ENCODE measurements at places on chromosomes 7 and 10.

- DNase-seq, result no peak
These were observed 103.3 kb downstream of the FANK1 start for GRCh38 chr10:125999694-126000093.

DNA sequence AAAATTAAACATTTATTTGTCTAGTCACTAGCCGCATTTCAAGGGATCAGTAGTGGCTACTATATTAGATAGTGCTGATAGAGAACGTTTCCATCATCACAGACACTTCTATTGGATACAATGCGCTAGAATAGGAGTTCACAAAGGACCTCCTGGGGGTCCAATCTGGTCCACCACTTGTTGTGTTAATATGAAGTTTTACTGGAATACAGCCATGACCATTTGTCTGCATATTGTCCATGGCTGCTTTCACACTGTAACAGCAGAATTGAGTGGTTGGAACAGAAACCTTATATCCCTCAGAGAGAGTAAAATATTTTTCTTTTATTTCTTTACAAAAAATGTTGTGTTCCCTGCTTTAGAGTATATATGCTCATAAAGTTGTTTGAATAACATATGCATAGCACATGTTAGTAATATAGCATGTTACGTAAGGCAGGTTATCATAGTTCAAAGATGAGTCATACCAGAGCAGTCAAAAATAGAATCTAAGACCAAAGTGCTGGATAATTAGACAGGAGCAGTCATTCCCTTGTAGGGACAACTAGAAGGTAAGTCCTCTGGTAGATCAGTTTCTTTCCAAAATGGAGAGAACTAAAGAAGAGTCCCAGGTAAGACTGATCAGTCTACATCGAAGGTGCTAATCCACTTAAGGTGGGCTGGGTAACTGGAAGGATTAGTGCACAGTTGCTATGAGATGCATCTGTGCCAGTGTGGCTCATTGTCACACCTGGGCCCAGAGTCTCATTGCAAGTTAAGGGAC lies 14.9 kb downstream of the BZW2 start:
- no peak for DNase-seq

GRCh38 chr10:132616996-132617736 lies 79.6 kb downstream of the INPP5A start:
- no peak for DNase-seq

DNA sequence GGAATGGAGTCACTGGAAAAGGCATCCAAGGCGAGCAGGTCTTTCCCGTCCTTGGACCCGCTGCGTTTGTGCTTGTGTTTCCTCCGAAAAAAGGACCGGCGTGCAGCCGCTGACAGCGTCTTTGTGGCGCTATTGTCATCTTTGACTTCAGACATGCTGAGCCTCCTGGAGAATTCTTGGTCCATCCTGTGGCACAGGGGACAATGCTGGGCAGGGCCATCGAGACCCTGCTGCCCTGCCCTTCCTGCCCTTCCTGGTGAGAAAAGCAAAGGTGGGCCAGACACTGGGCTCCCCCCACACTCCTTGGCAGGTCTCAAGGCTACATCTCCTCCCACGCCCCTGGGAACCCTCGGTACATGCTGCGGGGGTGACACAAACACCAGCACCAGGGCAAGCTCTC lies 120.9 kb downstream of the DLG5 start:
- DNase-seq, result no peak

DNA sequence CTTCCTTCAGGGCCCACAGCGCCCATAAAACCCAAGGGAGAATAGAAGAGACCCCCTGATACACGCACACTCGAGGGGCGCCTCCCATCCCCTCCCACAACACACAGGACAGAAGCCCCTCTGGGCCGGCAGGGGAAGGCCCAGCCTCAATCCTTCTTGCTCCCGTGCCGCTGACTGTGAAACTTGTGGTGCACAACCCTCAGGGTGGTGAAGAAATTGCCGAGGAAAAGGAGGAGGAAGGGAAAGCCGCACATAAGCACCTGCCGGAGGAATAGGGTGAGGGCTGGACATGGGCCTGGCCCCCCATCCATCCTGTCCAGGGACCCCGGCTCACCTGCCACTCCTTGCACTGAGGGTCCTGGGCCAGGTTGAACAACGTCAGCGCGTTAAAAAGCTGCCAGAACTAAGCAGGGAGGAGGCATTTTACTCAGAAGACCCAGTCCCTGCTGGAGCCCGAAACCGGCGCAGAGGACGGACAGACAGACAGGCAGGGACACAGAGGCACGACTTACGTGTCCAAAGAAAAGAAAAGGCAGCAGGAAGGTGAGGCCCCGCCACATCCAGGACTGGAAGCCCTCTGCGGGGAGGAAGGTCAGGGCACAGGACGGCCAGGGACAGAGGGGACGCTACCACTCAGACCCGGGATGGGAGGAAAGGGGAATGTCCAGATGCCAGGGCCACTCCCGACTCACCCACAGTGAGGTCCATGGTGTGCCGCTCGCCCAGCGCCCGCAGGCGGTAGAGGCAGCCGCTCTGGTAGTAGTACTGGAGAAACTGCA lies 7.2 kb downstream of the TMEM120A start:
- no peak for DNase-seq

DNA sequence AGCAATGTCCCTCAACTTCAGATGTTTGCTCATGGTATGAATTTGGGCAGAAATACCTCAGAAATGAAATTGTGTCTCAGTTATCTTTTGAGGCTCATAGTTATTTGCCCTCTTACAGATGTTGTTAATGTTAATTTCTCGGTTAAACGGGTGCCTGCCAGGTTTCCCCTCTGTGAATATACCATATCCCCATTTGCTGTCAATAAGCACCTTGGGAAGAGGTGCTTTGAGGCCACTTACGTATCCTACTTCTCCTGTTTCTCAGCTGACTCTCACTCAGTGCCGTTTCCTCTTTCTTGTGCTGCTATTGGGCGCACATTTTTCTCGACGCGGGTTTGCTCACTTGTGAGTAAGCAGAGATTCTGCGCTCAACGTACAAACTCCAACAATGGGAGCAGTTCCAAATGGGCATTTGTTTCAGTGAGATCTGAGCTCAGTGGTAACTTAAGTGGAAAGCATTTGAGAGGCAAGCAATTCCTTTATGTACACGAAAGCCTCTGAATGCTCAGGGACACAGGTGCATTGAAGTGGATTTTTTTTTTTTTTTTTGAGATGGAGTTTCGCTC lies 34.8 kb upstream of the JAKMIP3 start:
- DNase-seq, result no peak

DNA sequence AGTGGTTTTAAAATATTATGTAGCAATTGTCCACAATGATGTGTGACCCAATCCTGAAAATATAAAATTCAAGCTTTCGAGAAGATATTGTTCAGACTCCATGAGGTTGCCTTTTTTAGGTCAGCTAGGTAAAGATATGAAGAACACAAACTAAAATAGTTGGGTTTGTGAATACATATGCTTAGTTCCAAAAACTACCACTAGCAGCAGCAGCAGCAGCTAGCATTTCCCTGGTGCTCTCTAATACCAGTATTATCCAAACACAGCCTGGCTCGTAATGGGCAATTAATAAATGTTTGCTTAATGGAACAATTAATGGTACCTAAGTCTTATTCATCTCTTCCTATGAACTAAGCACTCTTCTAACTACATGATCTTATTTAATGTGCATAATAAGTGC lies 362.5 kb downstream of the MALRD1 start:
- no peak for DNase-seq

- DNase-seq, result no peak
These were observed 720.5 kb downstream of the GRID1 start for GRCh38 chr10:85645926-85646711.

GRCh38 chr7:77813180-77813579 lies 14.6 kb downstream of the PHTF2 start:
- no peak for DNase-seq

GRCh38 chr7:68964060-68964459 lies 634.2 kb upstream of the AUTS2 start:
- no peak for DNase-seq

- DNase-seq, result no peak
These were observed 45.2 kb upstream of the SPOCK2 start for GRCh38 chr10:72133517-72133916.

GRCh38 chr7:12706900-12707536 lies 19.6 kb downstream of the ARL4A start:
- DNase-seq, result no peak

DNA sequence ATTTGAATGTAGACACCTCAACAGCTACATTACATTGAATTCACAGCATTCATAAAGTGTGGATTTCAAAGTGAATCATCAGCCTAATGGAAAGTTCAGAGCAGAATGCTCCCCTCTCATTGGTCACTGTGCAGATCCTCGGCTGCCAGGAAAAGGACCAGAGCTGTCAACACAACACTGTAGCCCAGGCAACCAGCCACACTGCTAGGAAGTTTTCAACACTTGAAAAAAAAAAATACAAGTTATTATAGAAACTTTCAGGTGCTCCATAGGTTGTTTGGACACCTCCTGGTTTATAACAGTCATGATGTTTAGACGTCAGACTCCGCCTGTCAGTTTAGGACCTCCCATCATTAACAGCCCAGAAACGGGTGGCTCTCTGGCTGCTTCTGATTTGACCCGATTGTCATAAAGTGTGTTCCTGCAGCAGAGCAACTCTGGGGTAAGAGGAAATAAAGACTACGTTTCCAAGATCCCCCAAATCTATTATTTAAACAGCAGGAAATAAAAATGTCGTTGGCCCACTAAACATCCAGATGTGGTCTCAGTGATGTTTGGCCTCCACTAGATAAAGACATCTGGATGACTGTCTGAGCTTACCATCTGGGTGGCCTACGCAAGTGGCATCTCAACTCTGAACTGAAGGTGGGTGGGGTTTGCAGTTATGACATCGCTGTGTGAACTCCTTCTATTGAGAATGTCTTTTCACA lies 117.4 kb downstream of the CABCOCO1 start:
- DNase-seq, result no peak

DNA sequence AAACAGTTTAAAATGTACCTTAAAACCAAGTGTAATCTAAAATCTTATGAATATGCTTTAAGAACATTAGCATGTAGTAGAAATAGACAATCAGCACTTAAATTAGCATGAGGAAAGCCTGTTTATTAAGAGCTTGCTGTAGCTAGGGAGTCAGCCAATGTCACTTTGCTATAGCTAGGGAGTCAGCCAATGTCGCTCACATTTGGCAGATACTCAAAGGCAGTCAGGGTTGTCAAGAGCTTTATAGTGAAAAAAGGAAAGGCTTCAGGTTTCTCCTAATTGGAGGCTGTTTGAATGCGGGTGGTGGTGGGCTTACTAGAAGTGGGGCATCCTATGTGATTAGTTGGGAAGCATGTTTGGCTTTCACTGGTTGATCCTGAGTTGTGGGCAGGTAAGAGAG lies 226.2 kb upstream of the DGKB start:
- DNase-seq, result no peak

DNA sequence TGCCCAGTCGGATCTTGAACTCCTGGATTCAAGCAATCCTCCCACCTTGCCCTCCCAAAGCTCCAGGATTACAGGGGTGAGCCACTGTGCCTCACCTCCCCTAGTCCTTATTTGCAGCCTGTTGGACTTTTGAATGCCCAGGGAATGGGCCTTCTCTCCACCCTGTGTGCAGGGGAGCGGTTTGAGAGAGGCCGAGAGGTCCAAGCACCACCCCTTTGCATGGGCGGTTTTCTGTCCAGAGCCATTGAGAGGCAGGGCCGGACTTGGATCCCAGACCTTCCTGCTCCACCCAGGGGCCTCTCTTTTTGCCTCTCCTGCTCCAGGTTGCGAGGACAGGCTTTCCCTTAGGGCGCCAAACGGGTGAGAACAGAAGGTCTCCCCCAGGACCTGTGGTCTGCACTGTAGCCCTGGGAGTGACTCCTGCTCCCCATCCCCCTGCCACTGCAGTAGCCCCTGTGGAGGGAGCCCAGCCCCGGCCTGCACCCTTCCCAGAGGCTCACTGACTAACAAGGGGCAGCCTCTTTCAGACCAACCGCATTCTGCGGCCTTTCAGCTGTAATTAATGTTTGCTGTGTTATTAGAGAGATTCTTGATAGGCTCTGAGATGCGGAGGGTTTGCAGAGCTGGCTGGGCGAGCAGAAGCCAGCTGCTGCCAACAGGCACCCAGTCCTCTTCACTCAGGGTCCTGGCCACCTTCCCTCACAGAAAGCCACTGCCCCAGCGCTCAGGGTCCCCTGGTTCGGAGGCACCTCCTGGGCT lies 57.9 kb downstream of the ELFN1 start:
- DNase-seq, result no peak

- no peak for DNase-seq
These were observed 154.4 kb downstream of the DIP2C start for GRCh38 chr10:535051-535450.

DNA sequence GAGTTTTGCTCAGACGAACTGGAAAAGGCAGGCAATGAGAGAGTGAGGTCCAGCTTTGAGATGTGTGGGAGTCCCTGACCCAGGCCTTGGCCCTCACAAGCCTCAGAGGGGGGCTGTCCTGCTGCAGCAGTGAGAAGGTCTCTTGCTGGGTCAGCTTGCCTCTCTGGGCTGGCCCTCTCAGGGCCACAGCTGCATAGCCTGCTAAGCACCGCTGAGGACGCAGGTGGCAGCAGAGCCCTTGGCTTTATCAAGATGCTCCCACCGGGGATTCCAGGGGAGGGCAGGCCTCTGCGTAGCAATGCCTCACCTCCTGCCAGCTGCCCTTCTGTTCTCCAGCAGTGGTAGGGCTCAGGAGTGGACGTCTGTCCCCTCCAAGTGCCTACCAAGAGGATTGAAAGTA lies 128.7 kb downstream of the COBL start:
- no peak for DNase-seq

DNA sequence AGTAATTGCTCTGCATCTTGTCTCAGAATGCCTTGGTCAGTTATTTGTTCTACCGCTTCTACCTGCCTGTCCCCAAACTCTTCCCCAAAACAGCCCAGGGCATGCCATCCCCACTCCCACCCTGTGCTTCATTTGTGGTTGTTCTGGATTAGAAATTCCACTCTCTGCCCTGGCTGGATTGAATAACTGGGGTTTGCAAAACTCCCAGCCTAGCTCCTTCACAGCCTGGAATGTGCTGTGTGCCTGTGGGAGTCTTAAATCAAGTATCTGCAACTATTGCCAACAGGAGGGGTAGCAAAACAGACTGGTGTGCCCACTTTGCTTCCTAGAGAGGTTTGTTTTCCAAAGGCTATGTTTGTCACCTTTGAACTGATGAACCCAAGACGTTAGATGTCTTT lies 24.2 kb downstream of the TSPAN15 start:
- no peak for DNase-seq

DNA sequence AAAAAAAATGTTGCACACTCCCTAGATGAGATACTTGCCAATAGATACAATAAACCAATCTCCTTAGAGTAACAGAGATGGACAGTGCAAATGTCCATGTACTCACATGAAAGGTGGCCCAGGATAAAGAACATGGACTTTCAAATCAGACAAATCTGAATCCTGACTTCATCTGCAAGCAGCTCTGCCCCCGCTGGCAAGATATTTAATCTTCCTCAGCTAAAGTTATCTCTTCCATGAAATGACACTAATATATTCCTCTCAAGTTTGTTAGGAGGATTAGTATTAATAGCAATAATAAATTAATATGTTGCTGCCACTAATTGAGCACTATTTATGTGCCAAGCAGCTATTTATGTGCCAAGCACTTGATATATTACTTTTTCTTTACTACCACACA lies 148.6 kb upstream of the YAE1 start:
- DNase-seq, result no peak

- no peak for DNase-seq
These were observed 46.0 kb downstream of the CDC123 start for GRCh38 chr10:12241810-12242529.

Data from stimulated activated CD8-positive, alpha-beta memory T cell treated with anti-CD3 and anti-CD28 coated beads, Interleukin-15, amount 100 ng/mL, for 4 hours (primary cell).